ENCODE measurements at places on chromosomes 1 and 21. TPM values are rescaled to one million over a fixed set of nuclear protein-coding genes. Genes with fewer than 3 reads are reported as not detected.

MIER1 gene
- 39.9 TPM for total RNA-seq

CDK18 gene
- 1.6 TPM for total RNA-seq

RIPPLY3 gene
- total RNA-seq: not detected

DTL gene
- total RNA-seq: 1.3 TPM

FMOD gene
- total RNA-seq: 39.6 TPM

LENEP gene
- total RNA-seq: not detected

KRTAP12-2 gene
- not detected for total RNA-seq

TMEM52 gene
- 1.3 TPM for total RNA-seq

SPRR3 gene
- total RNA-seq: not detected

SLFNL1 gene
- total RNA-seq: 0.17 TPM

KRTAP19-3 gene
- not detected for total RNA-seq

VASH2 gene
- 1.1 TPM for total RNA-seq

NBPF14 gene
- total RNA-seq: 38.3 TPM

CRP gene
- total RNA-seq: 0.57 TPM

SMYD2 gene
- 37.7 TPM for total RNA-seq

FCRLB gene
- total RNA-seq: not detected

GJC2 gene
- 0.82 TPM for total RNA-seq

MMEL1 gene
- total RNA-seq: not detected

SLC25A34 gene
- total RNA-seq: 1.7 TPM
